ENCODE measurements at places on chromosomes 2 and 18.

- no peak for DNase-seq
Measured at GRCh38 chr2:120828829-120829632, 93.4 kb downstream of the GLI2 start.

DNA sequence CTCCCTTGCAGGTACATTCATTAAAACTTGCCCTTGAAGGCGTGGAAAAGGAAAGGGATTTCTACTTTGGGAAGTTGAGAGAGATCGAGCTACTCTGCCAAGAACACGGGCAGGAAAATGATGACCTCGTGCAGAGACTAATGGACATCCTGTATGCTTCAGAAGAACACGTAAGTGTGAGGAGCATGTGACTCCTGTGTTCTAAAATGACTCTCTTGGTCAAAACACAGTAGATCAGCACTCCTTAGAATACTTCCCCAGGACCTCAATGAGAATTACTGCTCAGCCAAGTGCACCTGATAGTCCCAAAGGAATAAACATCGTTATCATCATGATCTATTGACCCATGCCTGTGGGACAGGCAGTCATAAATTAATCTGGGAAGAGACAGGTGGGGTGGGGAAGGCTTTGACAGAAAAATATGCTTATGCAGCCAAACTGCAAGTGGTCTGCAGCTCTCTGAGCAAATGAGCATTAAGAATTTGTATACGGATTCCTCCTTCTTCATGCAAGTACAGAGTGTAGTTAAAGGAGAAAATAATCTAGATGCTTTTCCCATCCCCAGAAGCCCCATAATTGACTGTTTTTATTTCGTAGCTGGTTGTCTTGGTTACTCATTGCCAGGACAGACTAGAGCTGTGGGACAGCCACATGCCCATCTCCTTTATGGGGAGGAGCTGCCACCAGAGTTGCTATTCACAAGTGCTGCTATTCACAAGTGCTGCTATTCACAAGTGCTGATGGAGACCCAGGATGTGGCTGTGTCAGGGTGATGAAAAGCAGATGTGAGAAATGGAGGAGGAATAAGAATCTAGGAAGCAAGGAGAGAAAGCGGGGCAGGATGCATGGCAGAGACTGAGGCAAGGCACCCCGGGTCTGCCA, 91.0 kb downstream of the MAPRE2 start:
- peak; percentile 16 for DNase-seq

DNA sequence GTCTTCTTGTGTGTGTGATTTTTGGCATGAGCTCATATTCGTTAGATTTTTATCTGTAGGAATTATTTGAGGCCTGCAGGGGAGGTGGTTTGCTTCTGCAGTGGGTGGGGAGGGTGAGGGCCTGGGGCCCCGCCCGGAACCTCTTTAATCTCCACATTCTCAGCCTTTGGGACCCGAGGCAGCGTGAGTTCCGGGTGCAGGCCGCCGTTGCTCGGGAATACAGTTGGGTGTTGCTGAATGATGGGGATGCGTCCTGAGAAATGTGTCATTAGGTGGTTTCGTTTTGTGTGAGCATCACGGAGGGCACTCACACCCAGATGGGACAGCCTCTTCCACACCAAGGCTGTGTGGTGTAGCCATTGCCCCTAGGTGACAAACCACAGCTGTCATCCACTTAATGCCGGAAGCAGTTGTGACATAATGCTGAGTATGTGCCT, 13.7 kb upstream of the GAL3ST2 start:
- DNase-seq, result no peak

DNA sequence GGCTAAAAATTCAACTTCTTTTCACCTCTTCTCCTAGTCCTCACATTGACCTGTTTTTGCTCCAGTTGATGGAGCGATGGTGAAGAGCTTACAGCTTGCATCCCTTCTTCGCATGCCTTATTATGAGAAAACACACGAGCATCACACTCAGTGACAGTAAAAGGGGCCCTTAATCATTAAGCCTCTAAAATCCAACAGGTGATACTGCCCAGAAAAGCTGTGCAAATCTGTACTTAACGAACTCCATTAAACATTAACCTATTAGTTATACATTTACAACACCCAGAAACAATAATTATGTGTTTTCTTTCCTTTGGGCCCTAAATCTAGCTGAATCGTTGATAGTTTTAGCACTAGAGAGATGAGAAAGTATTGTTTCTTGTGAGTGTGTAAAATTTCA, 54.8 kb downstream of the LAMA1 start:
- no peak for DNase-seq

- no peak for DNase-seq
Measured at GRCh38 chr2:169822036-169822435, 2.7 kb downstream of the METTL5 start.

GRCh38 chr2:42795841-42796301, 3.5 kb upstream of the HAAO start:
- DNase-seq, result no peak

DNA sequence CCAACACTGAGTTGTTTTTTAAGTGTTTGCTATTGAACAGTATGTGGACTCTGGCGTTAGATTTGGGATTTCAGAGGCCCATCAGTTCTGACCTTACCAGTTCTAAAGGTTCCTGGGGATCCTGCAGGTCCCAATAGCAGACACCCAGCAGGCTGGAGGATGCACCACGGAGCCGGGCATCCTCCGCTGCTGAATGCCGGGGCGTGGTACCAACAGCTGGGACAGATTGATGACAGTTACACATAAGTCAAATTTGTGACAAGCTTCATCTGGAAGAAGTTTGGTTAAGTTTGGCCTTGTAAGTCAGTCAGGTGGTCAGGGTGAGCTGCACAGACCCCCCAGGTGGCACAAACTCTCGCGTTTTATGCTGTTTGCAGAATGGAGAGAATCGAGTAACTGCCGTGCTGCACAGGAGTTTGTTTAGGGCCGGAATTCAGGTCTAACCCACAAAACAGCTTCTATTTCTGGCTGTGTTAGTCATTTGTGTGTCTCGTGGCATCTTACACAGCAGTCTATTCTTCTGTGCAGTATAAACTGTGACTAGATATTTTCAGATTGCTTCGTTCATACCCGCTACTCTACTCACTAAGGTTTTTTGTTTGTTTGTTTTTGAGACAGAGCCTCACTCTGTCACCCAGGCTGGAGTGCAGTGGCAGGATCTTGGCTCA, 19.2 kb downstream of the CTDP1 start:
- no peak for DNase-seq

DNA sequence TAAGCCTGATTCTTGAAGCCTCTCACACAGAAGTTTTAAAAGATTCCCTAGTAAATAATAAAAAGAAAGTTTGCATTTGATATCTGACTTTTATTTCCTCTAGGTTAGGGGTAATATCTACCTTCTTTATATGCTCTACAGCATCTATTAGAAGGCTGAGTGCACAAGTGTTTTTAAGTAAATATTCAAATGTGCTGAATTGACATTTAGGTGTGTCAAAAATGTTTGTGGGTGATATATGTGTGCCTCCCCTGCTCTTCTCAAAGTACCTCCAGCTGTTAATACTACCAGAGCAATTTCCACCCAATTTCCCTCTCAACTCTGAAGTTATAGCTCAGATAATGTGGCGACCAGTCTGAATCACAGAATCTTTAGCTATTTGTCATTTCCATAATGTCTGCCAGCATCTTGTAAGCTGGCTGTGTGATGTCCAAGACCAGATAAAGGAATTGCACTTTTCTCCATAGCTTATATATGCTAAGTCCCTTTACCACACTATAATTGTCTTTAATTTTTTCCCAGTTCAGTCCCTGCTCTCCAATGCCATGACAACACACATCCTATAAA, 24.4 kb upstream of the ERMN start:
- no peak for DNase-seq

- DNase-seq, result no peak
Measured at GRCh38 chr2:9417725-9418124, 5.6 kb downstream of the ITGB1BP1 start.

- no peak for DNase-seq
Measured at GRCh38 chr2:61059382-61059781, 6.3 kb upstream of the SANBR start.

DNA sequence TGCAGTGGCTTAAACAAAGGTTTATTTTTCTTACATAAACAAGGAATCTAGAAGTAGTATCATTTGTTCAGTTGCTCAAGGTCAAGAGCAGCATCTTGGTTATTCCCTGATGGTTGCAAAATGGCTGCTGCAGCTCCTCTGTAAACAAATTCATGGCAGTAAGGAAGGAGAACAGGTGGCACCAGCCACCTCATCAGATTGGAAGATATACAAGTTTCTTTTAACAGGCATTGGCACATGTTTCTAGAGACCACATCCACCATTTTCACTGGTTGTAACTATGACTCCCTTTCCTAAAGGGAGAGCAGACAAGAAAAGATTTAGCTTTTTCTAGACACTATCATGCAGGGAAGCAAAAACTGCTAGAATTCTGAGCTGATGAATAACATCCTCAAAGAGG, 46.3 kb downstream of the PKDCC start:
- DNase-seq, result no peak

All from SK-N-DZ (cell line).